ENCODE measurements at places on chromosomes 6 and 20.

- DNase-seq: no peak
Observed at GRCh38 chr20:6611911-6612605, 155.4 kb upstream of the BMP2 start.

DNA sequence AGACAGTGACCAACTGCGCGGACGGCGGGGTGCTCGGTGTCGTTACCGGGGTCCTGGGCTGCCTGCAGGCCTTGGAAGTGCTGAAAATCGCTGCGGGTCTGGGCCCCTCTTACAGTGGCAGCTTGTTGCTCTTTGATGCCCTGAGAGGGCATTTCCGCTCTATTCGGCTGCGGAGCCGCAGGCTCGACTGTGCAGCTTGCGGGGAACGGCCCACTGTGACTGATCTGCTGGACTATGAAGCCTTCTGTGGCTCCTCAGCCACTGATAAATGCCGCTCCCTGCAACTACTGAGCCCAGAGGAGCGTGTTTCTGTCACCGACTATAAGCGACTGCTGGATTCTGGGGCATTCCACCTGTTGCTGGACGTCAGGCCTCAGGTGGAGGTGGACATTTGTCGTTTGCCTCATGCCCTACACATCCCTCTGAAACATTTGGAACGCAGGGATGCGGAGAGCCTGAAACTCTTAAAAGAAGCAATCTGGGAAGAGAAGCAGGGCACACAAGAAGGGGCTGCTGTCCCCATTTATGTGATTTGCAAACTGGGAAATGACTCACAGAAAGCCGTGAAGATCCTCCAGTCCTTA, 1.0 kb downstream of the MOCS3 start:
- DNase-seq: no peak

DNA sequence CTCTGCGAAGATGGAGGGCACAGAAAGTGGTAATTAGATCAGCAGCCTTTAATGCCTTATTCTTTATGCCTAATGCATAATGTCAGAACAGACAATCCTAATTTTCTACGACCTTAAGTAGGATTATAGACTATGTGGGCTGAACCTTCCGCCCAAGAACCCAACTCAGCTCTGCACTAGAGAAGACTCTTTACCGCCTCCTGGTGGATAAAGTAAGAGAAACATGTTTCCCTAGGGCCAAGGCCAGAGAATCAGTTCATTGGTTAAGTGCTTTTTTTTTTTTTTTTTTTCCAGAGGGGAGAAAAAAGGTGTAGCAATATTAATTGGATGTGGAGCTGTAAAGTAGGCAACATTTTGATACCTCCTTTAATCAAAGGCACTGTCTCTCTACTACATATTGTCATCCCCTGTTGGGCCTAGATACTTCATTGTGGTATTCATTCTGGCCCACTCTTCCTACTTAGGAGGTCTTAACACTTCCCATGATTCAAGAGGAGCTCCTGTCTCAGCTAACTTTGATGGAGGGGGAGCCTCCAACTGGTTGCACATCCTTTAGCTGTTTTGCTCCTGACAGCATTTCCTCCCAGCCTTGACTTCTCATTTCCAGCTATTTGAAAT, 124.9 kb upstream of the NRN1 start:
- no peak for DNase-seq

DNA sequence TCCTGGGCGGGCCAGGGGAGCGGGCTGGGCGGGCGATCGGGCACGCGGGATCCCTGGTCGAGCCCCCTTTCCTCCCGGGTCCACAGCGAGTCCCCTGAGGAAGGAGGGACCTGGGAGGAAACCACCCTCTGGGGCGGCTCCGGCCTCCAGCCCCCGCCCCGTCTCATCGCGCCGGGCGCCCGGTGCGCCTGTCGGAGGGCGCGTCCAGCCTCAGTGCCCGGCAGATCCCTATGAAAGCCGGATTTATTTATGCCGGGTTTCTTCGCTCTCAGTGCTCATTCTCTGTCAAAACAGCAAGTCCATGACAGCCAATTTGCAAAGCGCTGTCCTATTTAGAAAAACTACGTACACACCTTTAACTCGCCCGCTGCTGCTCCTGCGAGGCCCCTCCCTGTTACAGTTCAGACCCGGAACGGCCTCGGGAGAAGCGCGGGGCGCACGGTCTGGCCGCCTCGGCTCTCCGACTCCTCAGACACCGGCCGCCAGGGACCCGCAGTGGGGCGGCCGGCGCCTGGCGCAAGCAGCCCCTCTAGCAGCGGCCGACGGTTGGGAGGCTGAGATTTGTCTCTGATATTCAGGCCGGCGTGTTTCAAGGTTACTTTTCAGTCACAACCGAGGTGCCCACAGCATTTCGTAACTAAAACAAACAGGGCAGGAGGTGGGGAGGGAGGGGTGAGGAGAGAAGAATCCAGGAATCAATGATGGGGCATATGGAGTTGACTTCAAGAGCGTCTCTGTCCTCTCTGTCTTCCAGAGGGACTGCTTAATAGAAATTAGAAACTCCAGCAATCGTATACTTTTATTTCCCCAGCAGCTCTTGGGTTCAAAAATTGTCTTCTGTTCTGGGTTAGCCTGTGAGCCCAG, 782 bp upstream of the FOXA2 start:
- no peak for DNase-seq

DNA sequence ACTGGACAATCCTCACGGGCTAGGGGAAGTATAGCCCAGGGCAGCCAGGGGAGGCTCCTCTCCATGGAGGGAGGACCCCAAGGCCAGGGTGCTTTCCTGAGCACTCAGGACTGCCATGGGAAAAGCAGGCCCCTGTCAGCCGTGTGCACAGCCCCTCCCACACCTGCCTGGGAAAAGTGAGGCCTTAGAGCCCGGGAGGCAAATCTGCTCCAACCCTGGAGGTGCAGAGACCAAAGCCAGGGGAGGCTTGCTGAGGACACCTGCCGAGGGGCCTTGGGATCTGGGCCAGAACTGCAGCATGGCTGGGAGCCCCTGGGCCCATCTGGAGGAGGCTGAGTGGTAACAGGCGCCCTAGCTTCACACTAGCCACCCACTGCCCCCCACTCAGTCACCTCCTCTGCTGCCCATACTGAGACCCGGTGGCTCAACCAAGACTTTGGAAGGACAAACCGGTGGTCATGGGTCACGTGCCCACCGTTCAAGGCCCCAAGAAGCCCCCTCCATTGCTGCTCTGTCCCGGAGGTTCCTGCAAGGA, 55.2 kb downstream of the YTHDF1 start:
- DNase-seq: no peak

DNA sequence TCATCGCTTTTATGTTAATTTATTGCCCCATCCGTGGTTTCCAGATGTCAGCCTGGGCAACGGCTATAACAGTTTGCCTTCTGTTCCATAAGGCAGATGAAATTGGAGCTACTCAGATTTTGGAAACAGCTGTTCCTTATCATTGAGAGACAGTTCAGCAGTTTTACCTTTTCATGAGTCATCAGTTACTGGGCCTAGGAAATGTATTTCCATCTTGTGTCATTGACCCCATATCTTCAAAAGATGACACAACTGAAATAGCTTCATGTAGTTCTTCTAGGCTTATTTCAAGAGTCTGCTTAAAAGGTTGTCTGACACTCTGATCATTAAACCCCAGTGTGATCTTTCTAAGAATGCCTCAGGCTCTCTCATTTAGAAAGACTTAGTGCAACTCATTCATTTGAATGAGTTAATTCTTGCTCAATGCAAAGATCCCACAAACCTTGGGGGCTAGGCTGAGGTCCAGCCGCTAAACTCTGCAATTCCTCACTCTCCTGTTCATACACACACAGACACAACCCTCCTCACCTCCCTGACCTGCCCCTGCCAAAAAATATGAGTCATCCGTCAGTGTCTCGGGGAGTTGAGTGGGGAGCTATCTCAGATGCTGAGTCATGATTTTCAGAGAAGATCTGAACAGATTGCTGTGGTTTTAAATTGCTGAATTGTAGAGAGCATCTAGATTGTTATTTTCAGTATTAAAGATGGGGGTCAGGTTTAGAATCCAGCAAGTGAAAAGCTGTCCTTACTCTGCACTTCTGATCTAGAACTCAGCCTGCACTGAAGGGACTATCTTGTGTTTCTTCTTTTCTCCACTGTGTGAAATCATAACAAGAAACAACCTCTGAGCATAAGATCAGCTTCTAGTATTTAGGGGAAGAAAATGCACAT, 61.8 kb downstream of the RPP40 start:
- peak; percentile 95 for DNase-seq

DNA sequence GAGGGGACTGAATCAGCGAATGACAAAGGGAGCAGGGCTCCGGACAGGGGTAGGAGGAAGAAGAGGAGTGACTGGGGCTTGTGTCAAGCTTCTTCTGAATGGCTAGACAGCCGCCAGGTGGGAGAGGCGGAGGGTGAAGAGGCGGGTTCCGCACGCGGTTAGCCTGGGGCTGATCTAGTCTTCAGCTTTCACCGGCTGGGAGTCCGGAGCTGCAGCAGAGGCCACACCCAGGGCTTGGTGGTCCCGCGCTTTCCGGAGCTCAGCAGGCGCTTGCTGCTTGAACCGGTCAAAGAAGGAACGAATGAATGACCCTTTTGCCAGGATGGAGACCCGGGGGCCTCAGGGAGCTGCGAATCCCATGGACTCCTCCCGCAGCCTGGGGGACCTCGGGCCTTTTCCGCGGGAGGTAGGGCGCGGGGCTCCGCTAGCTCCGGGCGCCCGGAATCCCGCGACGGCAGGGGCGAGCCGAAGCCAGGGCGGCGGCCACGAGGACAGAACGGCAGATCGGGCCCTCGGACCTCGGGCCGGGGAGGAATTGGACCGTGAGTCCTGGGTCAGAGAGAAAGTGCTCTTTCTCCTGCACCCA, at the start of gene C6orf141:
Gene C6orf141 (plus strand): TSS at position 177 of the 586 bp plus-strand sequence. CDS start 125 bp downstream, at position 302.
- DNase-seq: no peak

DNA sequence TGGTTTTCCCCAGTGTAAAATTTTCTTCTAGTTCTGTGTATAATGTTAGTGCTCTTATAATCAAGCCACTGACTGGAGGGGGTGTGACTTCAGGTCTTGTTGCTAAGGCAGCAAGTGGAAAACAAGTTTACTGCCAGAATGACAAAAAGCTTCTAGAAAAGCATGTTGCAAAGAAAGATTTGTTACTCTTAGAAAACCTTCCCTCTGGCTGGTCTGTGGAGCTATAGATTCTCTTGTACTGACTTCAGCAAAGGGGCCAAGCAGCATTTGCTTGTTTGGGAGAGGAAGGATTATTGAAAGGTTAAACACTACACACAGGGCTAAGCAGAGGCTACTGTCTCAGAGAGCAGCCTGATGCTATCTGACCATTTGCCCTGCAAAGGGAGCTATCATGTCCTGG, 288.8 kb downstream of the BTBD9 start:
- DNase-seq: peak; percentile 37

GRCh38 chr6:145267076-145267867, 468.0 kb downstream of the EPM2A start:
- no peak for DNase-seq

DNA sequence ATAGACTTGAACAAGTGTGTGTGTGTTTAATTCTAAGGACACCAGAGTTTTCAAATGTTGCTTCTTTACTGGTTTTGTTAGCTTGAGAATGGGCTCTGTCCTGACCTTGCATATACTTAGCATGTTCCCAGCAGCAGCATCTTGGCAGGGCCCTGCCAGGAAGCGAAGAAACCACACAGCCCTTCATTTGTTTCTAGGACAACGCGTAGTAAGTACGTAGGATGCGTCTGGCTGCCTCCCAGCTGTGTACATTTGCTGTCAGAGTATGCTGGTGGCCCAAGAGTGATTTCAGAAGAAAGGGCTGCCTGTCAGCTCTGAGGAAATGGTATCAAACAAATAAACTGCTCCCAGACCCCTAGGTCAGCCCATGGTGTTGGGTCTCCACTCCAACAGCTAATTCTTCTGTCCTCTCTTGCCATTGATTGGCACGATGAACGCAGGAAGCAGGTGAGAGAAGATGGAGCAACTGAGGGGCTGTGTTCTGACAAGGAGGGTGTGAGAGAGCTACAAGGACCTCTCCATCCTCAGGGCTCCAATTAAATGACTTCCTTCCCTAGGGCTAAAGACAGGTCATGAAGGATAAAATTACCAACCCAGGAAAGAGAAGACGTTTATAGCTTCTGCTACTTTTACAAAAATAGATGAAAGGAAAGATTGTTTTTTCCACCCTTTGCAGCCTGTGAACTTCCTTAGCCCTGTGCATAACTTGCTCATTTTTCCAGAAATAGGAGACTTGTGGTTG, 55.9 kb upstream of the HDDC2 start:
- DNase-seq: no peak

GRCh38 chr20:37983286-37983685, 50.0 kb downstream of the TTI1 start:
- no peak for DNase-seq

DNA sequence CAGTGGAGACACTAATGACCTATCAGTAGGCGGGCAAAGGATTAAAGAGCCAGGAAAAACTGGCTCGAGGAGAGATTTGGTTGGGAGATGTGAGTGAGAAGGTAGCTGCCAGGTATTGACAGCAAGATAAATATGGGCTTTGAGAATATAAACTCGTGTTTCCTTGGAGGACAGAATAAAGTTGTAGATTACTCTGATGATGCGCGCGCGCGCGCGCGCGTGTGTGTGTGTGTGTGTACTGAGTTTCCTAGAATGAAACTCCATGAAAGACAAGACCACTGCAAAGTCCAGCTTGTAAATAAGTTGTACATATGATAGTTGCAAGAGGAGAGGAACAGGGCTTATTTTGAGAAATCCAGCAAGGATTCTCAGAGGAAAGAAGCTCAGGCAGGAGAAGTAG, 13.3 kb upstream of the TREM2 start:
- no peak for DNase-seq

GRCh38 chr6:53579338-53579737, 34.4 kb upstream of the GCLC start:
- no peak for DNase-seq

DNA sequence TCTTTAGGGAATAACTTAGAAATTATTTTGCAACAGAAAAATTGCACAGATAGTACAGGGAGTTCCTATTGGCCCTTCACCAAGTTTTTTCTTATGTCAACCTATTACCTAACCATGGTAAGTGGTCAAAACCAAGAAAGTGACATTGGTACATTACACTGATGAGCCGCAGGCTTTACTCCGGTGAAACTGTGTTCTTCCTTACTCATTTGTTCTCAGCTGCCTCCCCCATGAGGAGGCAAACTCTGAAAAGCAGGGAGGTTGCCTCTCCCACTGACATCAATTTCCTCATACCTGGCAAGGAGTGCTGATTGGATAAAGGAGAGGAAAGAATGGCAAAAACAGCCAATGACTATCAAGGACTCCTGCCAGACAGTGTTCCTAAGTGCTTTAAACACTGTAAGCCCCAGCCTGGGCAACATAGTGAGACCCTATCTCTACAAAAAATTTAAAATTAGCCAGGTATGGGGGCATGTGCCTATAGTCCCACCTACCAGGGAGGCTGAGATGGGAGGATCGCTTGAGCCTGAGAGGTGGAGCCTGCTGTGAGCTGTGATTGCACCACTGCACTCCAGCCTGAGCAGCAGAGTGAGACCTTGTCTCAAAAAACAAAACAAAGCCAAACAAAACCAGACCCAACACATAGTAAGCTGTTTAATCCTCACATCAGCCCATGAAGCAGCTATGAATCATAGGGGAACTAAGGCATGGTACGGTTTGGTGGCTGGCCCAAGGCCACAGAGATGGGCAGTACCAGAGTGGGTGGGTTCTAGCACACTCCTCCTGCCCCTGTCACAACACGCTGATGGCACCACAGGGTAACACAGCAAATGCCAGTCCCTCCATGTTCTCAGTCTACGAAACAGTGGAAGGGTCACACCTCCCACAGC, 24.7 kb downstream of the C20orf203 start:
- peak; percentile 39 for DNase-seq

Measured in RCC 7860 (cell line).